ENCODE measurements at places on chromosomes 13 and 19. TPM values are rescaled to one million over a fixed set of nuclear protein-coding genes. Genes with fewer than 3 reads are reported as not detected.

DNA sequence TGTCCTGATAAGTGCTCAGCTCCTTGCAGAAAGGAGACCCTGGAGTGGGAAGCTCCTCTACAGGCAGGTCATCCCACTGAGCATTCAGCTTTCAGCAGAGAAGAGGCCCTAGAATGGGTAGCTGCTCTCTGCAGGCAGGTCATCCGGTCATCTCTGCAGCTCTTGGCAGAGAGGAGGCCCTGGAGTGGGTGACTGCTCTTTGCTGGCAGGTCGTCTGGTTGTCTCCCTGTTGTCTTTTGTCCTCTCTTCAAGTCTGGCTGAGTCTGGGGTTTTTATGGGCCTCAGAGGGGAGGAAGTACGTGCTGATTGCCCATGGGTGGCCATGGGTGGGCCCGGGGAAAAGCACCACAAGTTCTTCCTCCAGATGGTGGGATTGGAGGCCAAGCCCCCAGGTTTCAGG, 250.3 kb upstream of the EDNRB start:
- DNase-seq: no peak

DNA sequence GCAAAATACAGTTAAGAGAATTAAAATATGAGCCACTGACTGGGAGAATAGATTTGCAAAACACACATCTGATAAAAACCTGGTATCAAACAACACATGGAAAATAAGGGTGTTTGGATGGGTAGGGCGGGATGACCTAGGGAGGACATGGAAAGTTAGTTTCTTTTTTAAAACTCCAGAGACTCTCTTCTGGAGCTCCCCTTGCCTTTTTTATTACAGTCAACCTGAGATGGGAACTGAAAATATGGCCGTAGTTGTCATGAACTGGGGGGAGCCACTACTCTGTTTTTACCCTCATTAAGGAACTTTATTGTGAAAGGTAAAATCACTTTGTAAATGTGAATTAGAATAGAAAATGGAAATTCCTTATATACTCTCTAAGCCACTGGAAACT, 113.0 kb downstream of the ATP11A start:
- DNase-seq: no peak

GRCh38 chr13:45333977-45334922, 6.7 kb downstream of the TPT1 start:
- no peak for DNase-seq

GRCh38 chr19:21328406-21328805, 804 bp downstream of the ZNF708 start:
- DNase-seq: no peak

The IGFL2 gene
- polyA plus RNA-seq: not detected

Data from AG04450 (cell line).